Aorta (tissue), 5 donors: ENCODE measurements at places on chromosomes 2 and 18.

GRCh38 chr18:6174983-6175745 is 239.5 kb downstream of the L3MBTL4 start:
- no peaks in the 10 kb centered on the region for H3K27me3 ChIP-seq
- H3K4me1 ChIP-seq = no peaks in the 10 kb centered on the region
- H3K27ac ChIP-seq = no peak overlapping the region

GRCh38 chr18:70384181-70384790 is 95.4 kb downstream of the SOCS6 start:
- no peak for DNase-seq
- H3K4me3 ChIP-seq = no peak overlapping the region

DNA sequence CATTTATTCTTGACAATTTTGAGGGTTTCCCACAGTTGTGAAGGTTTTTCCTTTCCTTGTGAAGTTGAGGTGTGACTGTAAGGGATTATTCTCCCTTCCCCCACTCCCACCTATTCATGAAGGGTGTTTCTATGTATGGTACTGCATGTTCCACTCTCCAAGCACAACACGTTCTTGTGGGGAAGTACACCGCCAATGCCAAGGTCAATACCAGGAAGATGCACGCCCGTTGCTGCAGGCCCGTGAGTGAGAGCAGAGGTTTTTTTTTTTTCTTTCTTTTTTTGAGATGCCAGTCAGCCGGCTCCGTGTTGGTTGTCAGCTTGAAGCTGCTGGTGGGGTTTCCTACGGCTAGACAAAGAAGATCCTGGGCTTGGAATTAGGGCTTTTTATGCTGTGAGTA is 38.6 kb upstream of the EPHA4 start:
- H3K4me3 ChIP-seq = no peak overlapping the region
- peaks cover 2% of the 10 kb centered on the region for H3K4me1 ChIP-seq
- no peak for DNase-seq

DNA sequence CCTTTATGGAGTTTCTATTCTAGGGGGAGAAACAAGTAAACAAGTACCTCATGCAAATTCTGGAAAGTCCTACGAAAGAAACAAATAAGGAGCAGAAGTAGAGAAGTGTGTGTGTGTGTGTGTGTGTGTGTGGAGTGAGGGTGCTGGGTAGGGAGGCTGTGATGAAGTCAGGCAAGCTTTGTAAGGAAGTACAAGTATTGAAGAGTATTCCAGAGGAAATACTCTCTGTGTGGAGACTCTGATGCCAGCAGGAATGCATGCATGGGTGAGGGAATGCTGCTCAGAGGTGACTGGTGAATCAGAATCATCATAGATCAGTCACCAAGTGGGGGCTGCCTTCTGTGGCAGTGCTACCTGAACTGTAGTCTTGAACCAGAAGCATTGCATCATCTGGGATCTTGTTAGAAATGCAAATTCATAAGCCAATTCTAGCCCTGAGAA is 34.5 kb downstream of the SLC4A3 start:
- no peaks in the 10 kb centered on the region for H3K4me1 ChIP-seq
